Effector memory CD8-positive, alpha-beta T cell (primary cell): ENCODE measurements at places on chromosomes 6 and 20.

GRCh38 chr20:34747479-34747878 lies 43.3 kb downstream of the TP53INP2 start:
- DNase-seq, result no peak

- no peak for DNase-seq
These were observed 51.0 kb upstream of the FBXO30 start for GRCh38 chr6:145865595-145865994.

- DNase-seq, result no peak
These were observed 152.0 kb downstream of the ANKRD60 start for GRCh38 chr20:58076405-58076804.

- DNase-seq, result no peak
These were observed 19.0 kb downstream of the TUBB2A start for GRCh38 chr6:3138341-3138740.

DNA sequence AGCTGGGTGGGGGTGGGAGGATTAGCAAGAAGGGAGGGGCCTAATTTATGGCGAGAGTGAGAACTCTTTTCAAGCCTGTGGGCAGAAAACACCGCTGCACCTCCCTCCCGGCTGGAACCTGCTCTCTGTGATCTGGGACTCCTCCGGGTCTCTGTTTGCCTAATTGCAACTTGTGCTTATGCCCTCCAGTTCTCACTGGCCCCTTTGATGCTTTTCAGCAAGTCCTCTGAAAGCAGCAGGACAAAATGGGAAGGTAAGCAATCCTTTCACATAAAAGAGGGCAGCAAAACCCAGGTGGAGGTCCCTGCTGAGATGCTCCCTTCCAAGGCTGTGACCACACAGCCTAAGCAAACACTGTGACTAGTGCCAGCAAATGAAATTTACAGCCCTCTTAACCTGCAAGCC lies 523.0 kb upstream of the FLRT3 start:
- no peak for DNase-seq

- no peak for DNase-seq
These were observed 13.6 kb downstream of the SERPINB6 start for GRCh38 chr6:2957696-2958330.
